Spinal cord (tissue), 10 donors: ENCODE measurements at places on chromosomes 11 and 22. TPM values are rescaled to one million over a fixed set of nuclear protein-coding genes. Genes with fewer than 3 reads are reported as not detected.

DNA sequence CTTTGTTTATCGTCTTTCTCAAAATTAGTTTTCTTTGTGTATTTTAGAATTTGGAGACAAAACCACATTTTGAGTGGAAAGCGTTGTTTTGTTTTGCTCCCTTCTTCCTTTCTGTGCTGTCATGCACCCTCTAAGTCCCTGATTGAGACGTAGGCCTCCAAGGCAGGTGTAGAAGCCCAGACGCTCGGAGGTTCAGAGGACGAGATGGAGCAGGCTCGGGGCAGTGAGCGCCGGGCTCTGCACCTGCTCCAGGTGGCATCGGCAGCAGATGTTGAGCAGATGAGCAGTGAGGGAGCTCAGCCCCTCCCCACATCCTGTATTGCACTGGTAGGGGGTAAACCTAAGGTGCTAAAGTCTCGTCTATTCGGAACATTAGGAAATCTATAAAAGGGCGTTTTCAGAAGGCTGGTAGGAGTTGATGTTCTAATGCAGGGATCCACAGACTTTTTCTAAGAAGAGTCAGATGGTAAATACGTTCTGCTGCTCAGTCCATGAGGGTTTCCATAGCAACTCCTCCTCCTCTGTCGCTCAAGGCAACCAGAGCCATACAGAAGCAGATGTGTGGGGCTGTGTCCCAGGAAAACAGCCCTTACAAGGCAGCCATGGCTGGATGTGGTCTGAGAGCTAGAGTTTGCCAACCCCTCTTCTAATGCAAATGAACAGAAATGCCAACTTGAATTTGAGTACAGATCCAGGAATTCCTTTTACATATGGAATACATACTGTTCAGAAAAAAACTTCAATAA, 724.2 kb downstream of the BRD1 start:
- H3K36me3 ChIP-seq: no peaks in the 10 kb centered on the region
- peaks cover 40% of the 10 kb centered on the region for H3K4me1 ChIP-seq
- H3K27me3 ChIP-seq: peaks cover 3% of the 10 kb centered on the region
- no peak overlapping the region for H3K4me3 ChIP-seq
- peak; percentile 67 for DNase-seq

DNA sequence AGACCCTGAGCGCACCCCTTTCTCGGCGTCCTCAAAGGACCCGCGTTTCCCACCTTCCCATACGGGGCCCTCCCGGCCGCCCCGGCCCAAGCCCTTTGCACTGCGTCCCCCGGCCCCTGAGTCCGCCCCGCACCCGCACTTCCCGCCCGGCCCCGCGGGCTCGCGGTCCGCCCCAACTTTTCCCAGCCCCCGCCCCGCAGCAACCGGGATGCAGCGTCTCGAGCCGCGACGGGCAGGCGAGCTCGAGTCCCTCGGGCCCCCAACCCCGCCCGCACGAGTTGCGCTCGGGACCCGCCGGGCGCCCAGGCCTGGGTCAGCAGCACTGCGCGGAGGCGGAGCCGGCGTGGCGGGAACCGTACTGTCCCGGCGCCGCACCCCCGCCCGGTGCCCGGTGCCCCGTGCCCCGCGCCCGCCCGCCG, 371 bp downstream of the SMCO4 start:
- peak; percentile 53 for DNase-seq
- H3K4me3 ChIP-seq: peak overlapping the region; percentile 58

- no peak overlapping the region for H3K27ac ChIP-seq
- H3K36me3 ChIP-seq: peaks cover 9% of the 10 kb centered on the region
- no peak overlapping the region for H3K4me3 ChIP-seq
- H3K4me1 ChIP-seq: peaks cover 37% of the 10 kb centered on the region
- H3K27me3 ChIP-seq: no peaks in the 10 kb centered on the region
These were observed 5.6 kb downstream of the STARD10 start for GRCh38 chr11:72788241-72788640.

Gene FAM180B
- polyA plus RNA-seq: 1.5 TPM

Gene APOA1
- polyA plus RNA-seq: 2.6 TPM
